ENCODE measurements at places on chromosomes 3 and 15.

DNA sequence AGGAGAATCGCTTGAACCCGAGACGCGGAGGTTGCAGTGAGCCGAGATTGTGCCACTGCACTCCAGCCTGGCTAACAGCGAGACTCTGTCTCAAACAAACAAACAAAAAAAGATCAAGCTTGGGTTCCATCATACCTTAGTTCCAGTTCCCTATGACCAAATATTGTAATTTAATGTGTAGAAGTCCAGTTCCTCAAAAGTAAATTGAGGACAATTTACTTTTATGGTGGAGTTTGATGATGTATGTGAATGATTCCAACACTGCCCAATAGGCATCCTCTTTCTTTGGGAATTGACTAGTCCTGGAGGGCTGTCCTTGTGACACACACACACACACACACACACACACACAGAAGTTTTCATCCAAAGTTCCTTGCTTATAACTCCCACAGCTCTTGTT, 2.8 kb upstream of the PKM start:
- DNase-seq, result no peak

DNA sequence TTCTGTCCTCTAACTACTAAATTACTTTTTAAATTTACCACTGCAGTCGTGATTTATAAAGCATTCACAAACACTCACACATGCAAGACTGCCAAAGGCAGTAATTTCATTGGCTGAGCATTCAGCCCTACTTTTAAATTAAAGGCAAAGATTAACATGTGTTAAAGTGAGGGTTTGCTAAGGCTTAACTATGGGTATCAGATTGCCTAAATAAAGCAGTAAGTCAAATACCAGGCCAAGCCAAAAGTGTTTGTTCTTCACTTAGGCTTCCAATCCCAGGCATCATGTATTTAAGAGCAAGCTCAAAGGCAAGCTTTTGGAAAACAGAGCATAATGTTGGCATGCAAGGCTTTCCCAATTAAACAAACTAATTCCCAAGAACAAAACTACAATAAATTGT, 187.3 kb downstream of the SUCNR1 start:
- DNase-seq, result no peak

DNA sequence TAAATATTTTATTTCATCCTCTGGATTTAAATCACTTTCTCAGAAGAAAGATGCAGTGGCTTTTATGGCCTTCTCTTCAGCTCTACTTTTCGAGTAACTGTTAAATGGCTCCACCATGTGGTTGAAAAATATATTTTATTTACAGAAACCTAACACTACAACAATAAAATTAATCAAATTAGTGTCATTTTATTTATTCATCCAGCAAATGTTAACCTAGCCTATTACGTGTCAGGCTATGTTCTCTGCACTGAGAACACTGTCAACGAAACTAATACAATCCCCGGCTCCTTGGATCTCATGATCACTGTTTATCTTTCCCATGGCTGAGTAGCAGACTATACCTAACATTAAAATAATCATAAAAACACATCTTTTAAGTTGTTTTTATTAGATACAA, 148.0 kb upstream of the OSTN start:
- peak; percentile 35 for DNase-seq

DNA sequence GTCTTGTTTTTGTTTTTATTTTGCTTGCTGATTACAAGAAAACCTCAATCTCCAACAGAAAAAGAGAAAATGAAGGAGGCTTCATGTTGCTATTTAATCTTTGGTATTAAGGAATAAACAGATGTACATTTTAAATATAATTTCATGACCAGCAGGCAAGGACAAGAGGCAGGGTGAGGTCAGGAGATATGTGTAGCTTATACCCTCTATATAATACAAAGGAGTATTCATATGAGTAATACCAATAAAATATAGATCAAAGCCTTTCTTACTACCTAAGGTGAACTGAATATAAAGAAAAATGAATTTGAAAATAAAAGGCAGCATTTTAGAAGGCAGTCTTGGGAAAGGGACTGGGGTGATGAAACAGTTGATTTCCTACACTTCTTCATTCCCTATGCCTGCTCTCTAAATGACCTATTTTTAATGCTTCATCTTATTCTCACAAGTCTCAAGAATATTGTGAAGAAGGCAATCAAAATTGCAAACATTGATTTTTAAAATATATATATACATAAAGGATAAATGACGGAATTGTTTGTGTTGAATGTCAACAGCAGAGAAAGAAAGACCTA, 8.6 kb upstream of the CBLB start:
- DNase-seq, result no peak

DNA sequence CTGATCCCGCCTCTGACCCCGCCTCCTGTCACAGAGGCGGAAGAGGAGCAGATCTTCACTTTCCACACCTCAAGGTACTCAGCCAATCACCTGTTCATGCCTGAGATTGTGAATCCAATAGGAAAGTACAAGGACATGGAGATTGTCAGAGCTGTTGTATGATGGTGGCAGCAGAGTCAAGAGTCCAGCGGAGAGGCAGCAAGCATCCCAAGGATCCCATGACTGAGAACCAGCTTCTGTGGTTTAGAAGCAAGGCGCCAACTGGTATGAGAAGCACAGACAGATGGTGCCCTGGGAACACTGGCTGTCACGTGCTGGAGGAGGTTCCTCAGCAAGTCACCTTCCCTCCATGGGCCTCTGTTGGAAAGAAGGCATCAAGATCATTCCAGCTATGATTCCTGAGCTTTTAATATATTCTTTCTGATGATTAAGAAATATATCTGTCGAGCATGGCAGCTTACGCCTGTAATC, 93.9 kb downstream of the CPN2 start:
- no peak for DNase-seq

DNA sequence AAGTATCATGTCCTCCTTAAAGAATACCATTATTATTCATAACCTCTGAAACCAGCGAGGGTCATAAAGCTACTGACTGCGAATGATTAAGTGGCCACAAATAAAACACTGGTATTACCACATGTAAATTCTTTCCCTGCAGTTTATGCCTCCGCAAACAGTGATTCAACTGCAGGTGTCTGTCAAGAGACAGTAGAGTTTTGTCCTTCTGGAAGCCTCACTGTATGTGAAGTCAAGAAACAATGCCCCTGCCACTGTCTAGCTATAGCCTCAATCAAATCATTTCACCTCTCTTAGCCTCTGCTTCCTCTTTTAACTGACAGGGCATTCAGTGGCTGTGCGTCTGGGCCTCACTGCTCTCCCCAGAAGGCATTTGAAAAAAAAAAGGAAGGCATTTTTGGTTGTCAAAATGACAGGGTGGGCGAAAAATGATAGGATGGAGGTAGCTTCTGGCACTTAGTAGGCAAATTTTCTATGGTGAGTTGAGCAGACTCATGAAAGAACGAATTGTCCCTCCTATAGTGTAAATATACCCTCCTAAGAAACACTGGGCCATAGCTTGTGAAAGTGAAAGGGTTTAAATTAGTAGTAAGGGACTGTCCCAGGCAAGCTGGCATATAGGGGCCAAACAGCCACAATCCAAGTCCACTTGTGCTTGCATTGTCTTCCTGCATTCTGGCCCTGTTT, 66.7 kb downstream of the FILIP1L start:
- no peak for DNase-seq

DNA sequence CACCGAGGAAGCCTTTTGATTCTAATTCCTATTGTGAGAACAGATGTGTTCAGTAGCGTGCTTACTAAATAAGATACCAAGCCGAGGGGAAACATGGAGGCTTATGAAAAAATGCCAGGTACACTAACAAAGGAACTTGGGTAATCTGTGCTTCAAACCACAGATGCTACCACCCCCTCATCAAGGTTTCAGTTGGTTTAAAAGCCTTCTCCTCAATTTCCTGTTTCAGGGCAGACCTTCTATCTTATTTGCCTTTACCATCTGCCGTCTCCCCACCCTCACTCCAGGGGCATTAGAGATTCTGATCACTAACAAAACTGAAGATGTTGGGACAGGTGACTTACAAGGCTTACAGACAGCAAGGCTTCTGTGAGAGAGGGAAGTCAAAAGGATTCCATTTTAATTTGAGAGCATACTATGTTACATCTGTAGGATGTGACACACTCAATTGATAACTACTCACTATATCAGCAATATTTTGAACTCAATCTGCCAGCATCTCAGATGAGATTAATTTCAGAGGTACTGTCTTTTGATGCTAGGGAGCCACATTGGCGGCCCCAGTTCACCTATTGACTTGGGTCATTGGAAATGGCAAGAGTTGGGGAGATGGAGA, 60.6 kb upstream of the PLCL2 start:
- no peak for DNase-seq

GRCh38 chr3:124632566-124633140, 97.6 kb upstream of the UMPS start:
- no peak for DNase-seq

DNA sequence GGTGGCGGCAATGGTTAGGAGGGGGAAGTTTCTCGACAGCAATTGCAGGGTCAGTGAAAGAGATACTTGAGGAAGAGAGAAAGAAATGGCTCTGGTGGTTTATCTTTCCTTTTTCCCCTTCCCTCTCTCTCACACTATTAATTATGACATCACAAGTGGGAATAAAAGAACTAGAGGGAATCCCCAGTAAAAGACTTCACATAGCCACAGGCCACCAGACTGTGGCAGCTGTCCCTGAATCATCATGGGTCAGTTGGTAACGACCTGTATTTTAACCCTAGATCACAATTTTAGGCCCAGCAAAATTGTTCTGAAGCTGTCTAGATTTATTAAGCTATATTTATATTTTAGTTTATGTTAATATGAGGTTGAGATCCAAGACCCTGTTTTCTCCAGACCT, 40.3 kb downstream of the MBNL1 start:
- no peak for DNase-seq

GRCh38 chr15:80188251-80188650, 35.5 kb downstream of the FAH start:
- DNase-seq, result no peak

- no peak for DNase-seq
These were observed 210.3 kb upstream of the TPM1 start for GRCh38 chr15:62832231-62832630.

- DNase-seq, result no peak
These were observed 24.0 kb downstream of the LTF start for GRCh38 chr3:46440531-46441294.

DNA sequence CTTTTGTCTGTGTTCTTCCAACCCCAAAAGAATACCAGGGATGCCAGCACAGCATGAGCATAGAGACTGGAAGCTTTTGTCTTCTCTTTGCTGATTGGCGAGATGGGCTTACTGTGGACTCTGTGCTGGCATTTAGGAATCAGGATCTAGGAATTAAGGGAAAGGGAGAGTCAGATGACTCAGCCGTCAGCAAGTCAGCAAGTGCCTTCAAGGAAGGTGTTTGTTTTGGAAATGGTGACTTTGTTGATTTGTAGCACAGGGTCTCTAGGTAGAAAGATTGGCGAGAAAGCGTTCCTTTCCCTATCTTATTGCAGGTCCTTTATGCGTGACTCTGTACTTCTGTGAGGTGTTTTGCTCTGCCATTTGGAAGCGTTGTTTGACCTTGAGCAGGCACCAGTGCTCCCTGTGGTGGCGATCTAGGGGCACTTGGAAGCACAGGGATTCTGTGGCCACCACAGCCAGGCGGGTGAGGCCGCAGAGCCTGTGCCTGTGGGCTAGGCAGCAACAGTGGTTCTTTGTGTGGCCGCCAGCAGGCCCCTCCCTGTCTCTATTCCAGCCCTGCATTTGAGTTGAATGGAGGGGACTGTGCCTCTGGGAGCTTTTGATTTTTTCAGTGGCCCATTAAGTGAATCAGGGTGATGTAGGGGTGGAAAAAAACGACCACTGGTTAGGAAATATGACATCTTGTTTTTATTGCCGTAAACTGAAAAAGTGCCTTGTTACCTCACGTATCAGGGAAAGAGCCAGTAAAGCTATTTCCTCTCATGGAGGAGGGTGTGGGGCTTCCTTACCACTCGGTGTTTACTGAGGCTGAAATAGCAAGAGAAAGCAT, 19.0 kb downstream of the FAN1 start:
- peak; percentile 68 for DNase-seq

GRCh38 chr15:86759800-86760523, 680.3 kb downstream of the AGBL1 start:
- DNase-seq, result no peak
